Stimulated activated CD4-positive, alpha-beta T cell treated with anti-CD3 and anti-CD28 coated beads, Interleukin-1b, Interleukin-23, amount 100 ng/mL, for 4 hours (primary cell): ENCODE measurements at places on chromosomes 6 and 20.

GRCh38 chr6:6246544-6246943, 73.9 kb downstream of the F13A1 start:
- DNase-seq = no peak

- no peak for DNase-seq
These were observed 791.5 kb downstream of the TFAP2A start for GRCh38 chr6:9623228-9623832.

- no peak for DNase-seq
These were observed 45.5 kb upstream of the UST start for GRCh38 chr6:148701375-148701774.

GRCh38 chr6:155274533-155274932, 10.7 kb downstream of the CLDN20 start:
- DNase-seq = no peak

DNA sequence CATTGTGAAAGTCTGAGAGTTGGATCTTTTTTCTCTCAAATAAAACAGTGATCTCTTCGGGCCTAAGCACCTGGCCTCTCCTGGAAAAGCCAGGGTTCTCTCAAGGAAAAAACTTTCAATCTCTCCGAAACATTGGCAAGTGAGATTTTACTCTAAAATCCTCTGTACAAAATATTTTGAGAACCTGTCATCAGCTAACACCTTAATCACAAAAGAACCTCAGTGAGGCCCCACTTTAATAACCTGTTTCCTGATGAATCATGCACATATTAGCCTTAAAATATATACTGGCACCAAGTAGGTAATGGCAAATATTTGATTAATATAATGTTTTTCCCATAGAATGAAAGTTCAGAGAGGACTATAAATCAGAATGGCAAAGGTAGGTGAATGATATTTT, 177.9 kb downstream of the FRK start:
- no peak for DNase-seq

DNA sequence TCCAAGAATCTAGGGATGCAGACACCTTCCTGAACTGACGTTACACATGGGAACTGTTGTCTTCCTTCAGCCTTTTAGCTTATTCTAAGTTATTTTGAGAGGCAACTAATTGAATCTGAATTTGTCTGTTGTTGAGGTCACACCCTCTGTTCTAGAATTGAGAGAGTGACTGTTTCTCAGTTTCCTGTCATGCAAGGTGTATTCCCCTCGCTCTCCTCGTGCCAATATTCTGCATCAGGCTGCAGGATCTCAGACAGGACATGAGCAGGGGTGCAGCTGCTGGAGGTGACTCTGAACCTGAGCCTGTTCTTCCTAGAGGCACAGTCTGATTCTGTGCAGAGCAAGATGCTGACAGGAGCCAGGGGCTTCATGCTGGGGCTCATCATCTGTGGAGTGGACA, 52.5 kb downstream of the HLA-DPB1 start:
- DNase-seq = no peak

- DNase-seq = no peak
These were observed 61.8 kb downstream of the RPP40 start for GRCh38 chr6:4941782-4942672.
